Stimulated activated CD8-positive, alpha-beta memory T cell treated with anti-CD3 and anti-CD28 coated beads, Interleukin-7, amount 100 ng/mL, for 48 hours (primary cell): ENCODE measurements at places on chromosomes 16 and 17.

GRCh38 chr17:17351901-17352781, 49.0 kb downstream of the NT5M start:
- no peak for DNase-seq

GRCh38 chr17:7972131-7972785, 30.2 kb upstream of the GUCY2D start:
- DNase-seq: no peak

DNA sequence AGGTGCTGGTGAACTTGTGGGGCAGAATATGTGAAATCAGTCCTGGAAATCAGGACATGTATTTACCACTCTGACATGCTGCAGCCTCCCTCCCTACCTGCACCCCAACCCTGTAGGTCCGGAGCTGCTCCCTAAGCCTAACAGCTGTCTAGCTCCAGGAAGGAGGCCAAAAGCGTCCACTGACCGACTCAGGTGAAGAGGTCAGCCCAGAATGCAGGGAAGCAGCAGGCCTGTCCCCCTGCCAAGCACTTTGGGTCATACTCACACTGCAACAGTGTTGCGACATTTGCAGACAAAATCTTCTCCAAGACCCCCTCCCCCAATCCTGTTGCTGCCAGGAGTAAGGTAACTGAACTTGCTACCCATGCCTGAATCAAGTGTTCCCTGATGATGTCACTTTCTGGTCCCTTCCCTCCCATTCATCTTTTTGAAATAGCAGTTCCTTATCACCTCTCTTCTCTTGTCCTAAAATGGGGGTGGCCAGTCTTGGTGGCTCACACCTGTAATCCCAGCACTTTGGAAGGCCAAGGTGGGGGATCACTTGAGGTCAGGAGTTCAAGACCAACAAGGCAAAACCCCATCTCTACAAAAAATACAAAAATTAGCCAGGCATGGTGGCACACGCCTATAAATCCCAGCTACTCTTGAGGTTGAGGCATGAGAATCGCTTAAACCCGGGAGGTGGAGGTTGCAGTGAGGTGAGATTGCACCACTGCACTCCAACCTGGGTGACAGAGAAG, 1.3 kb upstream of the ACLY start:
- no peak for DNase-seq

DNA sequence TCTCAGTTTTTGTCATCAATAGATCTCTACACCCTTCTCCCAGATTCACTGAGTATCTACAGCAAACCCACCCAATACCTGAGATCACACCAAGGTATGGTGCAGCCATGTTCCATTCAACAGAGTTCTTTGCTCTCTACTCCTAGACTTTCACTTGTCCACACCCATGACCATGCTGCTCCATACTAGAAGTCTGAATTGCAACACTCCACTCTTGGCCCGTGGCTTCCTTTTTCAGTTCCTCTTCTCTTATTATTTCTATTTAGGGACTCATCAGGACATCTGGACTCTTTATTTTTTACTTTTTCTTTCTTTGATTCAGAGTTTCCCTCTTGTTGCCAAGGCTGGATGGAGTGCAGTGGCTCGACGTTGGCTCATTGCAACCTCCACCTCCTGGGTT, 37.1 kb downstream of the YWHAE start:
- DNase-seq: no peak

- DNase-seq: no peak
These were observed 15.0 kb downstream of the RIPOR1 start for GRCh38 chr16:67543582-67543981.

DNA sequence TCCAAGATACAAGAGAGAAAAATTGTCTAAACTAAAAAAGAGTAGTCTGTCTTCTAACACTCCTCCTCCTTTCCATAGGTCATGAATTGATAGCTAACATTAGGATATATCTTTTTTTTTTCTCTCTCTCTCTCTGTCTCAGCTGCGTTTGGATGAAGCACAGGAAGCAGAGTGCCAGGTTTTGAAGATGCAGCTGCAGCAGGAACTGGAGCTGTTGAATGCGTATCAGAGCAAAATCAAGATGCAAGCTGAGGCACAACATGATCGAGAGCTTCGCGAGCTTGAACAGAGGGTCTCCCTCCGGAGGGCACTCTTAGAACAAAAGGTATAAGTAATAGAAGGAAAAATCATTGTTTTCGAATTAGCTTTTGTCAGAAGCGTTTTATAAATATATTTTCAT, 32.9 kb downstream of the ABHD15 start:
- DNase-seq: no peak

- no peak for DNase-seq
These were observed 88.6 kb upstream of the NKD1 start for GRCh38 chr16:50459496-50460080.

DNA sequence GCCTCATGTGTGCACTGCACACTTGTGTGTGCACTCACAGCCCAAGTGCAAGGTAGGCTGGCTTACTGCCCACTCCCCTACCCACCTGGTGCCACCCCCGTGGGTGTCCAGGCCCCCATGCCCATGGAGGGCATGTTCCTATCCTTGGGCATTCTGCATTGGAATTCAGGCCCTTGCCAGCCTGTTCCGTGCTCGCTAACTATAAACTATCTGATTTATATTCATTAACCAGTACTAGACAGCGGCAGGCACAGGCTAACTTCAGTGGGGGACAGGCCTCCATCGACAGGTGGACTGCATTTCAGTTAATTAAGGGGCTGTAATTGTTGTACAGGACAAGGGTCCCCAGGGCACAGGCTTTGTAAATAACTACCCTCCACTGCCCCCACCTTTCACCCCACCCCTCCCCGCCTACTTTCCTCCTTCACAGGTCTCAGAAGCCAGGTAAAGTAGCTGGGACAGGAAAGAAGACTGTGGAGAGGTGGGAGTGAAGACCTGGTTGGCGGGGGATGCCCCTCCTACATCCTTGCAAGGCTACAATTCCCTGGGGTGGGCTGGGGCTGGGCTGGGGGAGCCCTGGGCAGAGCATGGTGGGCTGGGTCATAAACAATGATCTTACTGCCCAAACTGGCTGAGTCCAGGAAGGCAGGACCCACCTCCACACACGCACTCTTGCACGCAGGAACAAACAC, 119.0 kb upstream of the LHX1 start:
- no peak for DNase-seq
